ENCODE measurements at places on chromosomes 3 and 15. TPM values are rescaled to one million over a fixed set of nuclear protein-coding genes. Genes with fewer than 3 reads are reported as not detected.

GRAMD1C gene
- 1.4 TPM for total RNA-seq

EAF2 gene
- 2.8 TPM for total RNA-seq

FES gene
- total RNA-seq = 0.71 TPM

TMEM40 gene
- 0.42 TPM for total RNA-seq

ASB14 gene
- not detected for total RNA-seq

ZNF385D gene
- total RNA-seq = not detected

OR5K2 gene
- not detected for total RNA-seq

SYNPR gene
- total RNA-seq = not detected

FOXP1 gene
- total RNA-seq = 9.4 TPM

TUSC7 gene
- not detected for total RNA-seq

DNASE1L3 gene
- 0.11 TPM for total RNA-seq

NR1I2 gene
- total RNA-seq = not detected

SNX22 gene
- total RNA-seq = 1.5 TPM

CCR4 gene
- total RNA-seq = 0.05 TPM

LYZL4 gene
- total RNA-seq = not detected

PEX5L gene
- total RNA-seq = not detected

TRH gene
- not detected for total RNA-seq

CCDC39 gene
- total RNA-seq = not detected

PAQR5 gene
- total RNA-seq = 123 TPM

EFCAB12 gene
- total RNA-seq = 0.40 TPM

TMCO5A gene
- not detected for total RNA-seq

All from A549 treated with DMSO at 1 μM for 4 hours (cell line).